ENCODE measurements at places on chromosomes 6 and 20.

- no peak for DNase-seq
These were observed 310.4 kb upstream of the MOCS1 start for GRCh38 chr6:40244699-40245098.

GRCh38 chr6:33549196-33549595, 30.9 kb downstream of the BAK1 start:
- DNase-seq, result no peak

GRCh38 chr6:47302043-47302442, 7.7 kb downstream of the TNFRSF21 start:
- DNase-seq, result no peak

DNA sequence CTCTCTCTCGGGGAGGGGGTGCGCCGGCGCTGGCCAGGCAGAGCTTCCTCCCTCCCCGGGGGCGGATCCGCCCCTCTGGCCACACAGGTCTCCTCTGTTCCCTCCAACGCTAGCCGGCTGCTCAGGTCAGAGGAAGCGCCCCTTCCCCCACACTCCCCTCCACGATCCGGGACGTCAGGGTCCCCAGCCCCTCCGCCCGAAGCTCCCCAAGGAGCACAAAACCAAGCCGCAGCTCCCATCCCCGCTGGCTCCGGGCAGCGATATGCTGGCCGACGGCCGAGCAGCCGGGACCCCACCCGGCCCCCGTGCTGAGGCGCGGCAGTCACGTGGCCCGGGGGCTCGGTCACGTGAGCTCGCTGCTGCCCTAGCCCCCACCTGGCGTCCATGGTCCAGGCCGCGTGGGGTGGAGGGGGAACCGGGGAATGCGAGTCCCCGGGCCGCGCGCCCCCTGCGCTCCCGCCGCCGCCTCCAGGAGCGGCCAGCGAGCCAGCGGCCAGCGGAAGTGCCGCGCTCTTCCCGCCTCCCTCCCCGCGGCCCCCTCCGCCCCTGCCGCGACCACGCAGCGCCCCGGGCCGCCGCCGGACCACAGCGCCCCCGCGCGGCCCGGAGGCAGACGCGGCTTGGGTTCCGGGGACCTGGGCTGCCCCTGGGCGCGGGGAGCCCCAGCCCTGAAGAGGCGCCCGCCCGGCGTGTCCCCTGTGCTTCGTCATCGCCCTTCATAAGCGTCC, at the start of gene SLC35B2:
Gene SLC35B2 (minus strand): TSS at position 504 of the 728 bp plus-strand sequence. CDS start 118 bp downstream, at position 386.
- peak; percentile 16 for DNase-seq

GRCh38 chr6:100349366-100349765, 115.4 kb downstream of the SIM1 start:
- no peak for DNase-seq

- DNase-seq, result no peak
These were observed 411.8 kb downstream of the CDKAL1 start for GRCh38 chr6:20946022-20946421.

DNA sequence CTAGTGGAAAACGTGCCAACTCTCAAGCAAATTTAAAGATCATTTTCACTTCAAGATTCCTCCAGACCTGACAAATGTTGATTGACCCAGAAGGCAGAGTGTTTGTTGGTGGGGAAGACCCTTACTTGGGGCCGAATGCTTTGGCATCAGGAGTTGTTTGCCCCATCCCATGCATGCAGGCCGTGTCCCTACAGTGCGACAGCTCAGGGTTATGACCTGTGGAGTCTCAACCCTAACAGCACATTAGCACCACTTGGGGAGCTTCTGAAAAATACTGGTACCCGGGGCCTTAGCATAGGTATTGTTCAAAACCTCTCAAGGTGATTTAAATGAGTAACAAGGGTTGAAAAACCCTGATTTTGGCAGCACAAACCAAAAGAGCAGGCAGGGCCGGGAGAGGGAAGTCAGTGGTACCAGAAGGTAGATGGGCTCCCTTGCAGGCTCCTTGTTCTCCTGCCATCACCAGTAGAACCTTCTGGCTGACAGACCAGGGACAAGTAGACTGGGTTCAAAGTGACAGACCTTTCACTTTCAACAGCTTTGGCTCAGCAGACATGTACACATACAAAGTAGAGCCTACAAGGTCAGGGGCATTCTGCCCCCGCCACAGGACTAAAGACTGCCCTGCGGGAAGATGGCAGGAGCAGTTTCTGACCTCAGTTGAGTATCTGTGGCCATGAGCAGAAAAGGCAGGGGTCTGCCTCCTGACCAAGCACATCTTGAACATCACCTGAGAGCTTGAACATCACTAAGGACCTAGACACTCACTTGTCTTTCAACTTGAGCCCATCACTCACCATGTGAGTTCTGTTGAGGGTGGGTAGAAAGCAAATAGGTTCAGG, 39.6 kb downstream of the PLCG1 start:
- no peak for DNase-seq

DNA sequence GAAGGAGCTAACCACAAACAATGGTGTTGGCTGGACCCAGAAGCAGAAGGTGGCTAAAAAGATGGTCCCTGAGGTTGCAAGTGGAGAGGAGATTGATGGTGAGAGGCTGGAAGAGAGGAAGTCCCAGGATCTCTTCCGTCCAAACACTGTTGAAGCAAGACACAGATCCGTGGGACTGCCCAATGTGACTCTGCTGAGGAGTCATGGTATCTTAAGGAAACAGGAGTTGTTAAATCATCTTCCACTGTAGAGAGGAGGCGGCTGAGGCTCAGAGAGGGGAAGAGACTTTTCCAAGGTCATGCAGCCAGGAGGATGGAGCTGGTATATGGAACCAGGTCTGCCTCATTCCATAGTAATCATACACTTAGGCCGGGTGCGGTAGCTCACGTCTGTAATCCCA, 4.1 kb upstream of the ZNF335 start:
- DNase-seq, result no peak

- peak; percentile 64 for DNase-seq
These were observed at the start of gene VARS2 for GRCh38 chr6:30914076-30914853. Gene VARS2, plus strand, starts transcription at chr6:30914238. Its CDS starts 599 bp downstream, at chr6:30914837.

GRCh38 chr6:39791850-39792539, at the start of gene DAAM2:
Gene DAAM2, plus strand, starts transcription at chr6:39792376. Its CDS starts 63,927 bp downstream, at chr6:39856303.
- DNase-seq, result no peak

- no peak for DNase-seq
These were observed 124.7 kb upstream of the ZNF217 start for GRCh38 chr20:53718142-53719021.

GRCh38 chr6:42394151-42394550, 57.6 kb downstream of the TRERF1 start:
- no peak for DNase-seq

GRCh38 chr20:1700990-1701389, 43.4 kb upstream of the SIRPG start:
- DNase-seq, result no peak

GRCh38 chr6:130598021-130598989, 228.9 kb upstream of the SMLR1 start:
- DNase-seq, result no peak

GRCh38 chr6:146041282-146041681, 12.4 kb downstream of the GRM1 start:
- no peak for DNase-seq

- peak; percentile 59 for DNase-seq
These were observed 65.2 kb downstream of the CDS2 start for GRCh38 chr20:5191829-5192569.

DNA sequence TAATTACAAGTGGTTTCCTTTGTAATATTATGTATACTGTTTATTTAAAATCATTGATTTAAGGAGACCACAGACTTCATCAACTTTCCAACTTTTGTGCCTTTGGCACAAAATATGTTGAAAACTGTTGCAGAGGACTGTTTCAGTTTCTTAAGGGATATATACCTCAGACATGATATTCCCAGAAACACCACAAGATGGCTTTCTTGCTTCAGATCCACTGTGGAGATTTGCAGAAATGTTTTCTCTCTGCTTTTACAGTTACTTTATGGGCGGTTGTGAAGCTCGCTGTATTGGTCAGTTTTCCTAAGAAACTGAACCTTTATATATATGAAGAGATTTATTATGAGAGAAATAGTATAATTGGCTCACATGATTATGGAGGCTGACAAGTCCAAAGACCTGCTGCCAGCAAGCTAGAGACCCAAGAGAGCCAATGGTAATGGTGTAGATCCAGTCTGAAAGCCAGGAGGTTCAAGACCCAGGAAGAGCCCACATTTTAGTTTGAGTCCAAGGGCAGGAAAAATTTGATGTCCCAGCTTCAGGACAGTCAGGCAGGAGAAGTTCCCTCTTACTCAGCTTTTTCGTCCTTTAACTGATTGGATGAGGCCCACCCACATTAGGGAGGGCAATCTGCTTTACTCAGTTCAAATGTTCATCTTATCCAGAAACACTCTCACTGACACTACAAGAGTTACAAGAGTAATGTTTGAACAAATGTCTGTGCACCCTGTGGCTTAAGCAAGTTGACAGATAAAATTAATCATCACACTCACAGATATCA, 12.8 kb downstream of the ME1 start:
- peak; percentile 5 for DNase-seq

DNA sequence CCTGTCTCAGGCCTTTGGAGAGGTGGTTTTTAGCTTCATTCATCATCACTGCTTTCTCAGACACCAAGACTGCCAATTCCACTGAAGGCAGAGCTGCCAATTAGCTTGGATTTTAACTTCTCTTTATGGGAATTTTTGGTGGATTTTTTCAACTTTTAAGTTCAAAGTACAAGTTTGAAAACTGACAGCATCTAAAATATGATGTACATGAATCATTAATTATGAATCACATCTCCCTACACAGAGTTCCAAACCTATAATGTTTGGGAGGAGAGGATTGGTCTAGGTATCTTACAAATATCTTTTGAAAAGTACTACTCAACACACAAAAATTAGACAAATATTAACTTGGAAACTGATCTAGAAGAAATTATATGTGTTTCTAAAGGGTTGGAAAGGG, 25.5 kb downstream of the CNKSR3 start:
- DNase-seq, result no peak

- no peak for DNase-seq
These were observed 248.0 kb downstream of the CDH26 start for GRCh38 chr20:60206259-60206658.

DNA sequence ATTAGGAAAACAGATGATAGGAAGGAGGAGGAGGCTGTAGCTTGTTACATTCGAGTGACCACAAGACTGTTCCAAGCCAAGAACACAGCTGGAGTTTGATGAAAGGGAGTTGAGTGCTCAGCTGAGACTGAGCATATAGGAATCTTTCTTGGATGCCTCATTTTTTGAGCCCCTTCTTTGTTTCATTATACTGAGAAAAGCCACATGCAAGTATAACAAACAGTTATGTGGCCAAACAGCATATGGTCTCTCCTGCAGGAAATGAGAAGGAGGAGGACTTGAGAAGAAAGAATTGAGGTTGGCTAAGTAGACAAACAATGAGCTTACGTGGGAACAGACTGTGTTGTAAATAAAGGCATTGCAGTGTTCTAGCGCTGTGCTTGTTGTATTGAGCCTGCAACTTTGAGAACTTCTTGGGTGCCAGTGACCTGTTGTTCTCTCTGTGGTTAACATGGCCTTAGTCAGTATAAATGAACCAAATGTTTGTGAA, 78.3 kb downstream of the AKAP7 start:
- no peak for DNase-seq

DNA sequence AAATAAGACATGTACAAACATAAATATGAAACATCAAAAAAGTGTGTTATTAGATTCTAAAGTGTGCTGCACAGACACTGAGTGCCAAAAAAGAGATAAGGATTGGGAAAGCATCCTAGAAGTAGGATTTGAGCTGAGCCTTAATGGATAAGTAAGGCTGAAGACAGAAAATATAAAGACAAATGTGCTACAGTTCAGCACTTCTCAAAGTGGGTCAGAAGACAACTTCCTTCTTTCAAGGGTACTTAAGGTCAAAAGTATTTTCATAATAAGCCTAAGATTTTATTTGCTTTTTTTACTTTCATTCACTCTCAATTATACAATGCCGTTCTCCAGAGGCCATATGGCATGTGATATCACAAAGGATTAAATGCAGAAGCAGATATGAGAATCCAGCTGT, 16.8 kb downstream of the USP45 start:
- no peak for DNase-seq

- no peak for DNase-seq
These were observed 13.0 kb upstream of the MRPS10 start for GRCh38 chr6:42230345-42231321.

DNA sequence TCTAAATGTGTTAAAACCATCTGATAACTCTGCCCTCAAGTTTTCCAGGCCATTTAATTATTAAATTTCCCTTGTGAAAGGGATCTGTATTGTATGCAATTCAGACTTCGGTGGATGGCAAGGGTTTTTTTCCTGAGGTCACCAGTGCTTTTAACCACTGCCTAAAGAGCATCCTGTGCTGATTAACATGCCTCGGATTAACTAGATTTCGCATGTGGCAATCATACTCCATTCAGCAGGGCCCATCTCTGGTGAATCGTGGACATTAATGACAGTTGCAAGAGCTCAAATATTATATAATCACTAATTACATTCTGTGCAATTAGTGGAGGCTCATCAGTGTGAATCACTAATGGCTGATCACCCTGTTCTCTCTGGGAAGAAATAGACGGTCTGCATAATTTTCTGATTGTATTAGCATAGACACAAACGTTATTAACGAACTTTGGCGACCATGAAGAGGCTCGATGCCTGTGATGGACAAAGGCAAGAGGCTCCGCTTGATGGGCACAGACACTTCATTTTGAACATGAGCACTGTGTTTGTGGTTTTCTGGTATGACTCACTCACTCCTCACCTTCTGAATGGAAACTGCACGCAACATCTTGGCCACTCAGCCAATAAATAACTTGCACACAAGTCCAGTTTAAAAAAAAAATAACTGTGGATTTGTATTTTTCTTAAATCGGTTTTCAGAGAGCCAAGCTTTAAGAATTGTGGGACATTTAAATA, 31.4 kb downstream of the LINC00237 start:
- no peak for DNase-seq

- DNase-seq, result no peak
These were observed 37.0 kb upstream of the PXDC1 start for GRCh38 chr6:3788408-3789017.

Measured in DMS 273 treated with DMSO at 0.1 percent for 48 hours (cell line).